ENCODE measurements at places on chromosomes 3 and 15.

- DNase-seq, result peak; percentile 57
These were observed 171.9 kb downstream of the FMN1 start for GRCh38 chr15:33022629-33023028.

DNA sequence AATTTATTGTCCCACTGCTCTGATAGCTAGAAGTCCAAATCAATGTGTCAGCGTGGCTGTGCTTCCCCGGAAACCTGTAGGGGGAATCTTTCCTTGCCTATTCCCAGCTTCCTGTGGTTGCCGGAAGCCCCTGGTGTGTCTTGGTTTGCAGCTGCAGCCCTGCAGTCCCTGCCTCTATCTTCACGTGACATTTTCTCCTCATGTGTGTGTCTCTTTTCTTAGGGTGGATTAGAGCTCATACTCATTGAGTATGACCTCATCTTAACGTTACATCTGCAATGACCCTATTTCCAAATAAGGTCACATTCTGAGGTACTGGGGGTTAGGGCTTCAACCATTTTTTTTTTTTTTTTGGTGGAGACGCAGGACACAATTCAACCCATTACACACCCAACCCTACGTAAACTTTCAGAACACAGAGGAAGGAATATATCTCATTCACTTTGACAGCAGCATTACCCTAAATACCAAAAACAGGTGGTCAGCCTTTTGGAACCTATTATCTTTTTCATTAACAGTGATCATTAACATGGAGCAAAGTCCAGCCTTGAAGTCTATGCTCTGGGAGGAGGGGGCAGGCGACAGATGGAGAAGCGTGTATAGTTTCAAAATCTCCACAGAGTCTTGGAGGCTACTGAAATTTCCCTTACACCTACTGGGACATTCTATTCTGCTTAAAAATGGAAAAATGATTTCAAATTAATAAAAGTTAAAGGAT is 88.6 kb downstream of the RYK start:
- peak; percentile 16 for DNase-seq

- DNase-seq, result no peak
These were observed 2.2 kb upstream of the CD276 start for GRCh38 chr15:73681856-73682599.

DNA sequence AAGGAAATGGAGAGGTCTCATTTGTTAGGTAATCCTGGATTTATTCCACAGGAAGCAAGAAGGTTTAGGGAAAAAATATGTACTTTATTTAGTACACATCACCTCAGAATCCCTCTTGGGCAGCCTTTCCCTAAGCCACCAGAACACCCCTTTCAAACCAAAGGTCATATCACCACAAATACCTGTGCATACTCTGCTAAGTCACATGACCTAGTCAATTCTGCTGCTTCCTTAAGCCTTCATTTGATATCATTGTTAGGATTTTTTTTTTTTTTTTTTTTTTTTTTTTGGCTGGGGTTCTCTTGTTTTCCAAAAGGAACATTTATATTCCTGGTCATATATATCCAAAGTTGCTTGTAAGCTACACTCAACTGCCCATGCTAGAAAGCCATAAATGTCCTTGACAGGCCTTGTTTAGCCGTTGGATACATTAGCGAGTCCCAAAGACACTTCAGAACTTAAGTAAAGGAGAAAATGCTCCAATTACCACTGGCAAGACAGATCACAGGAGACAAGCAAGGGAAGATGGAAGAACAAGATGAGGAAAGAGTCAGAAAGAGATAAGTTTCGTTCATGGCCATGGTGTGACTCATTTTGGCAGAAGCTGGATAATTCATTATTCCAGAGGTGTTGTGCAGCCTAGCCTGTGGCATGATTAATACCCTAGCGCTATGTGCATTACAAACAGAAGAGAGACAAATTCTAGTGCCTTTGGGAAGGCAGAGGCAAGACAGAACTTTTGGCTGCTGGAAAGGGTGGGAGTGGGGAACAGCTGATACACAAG is 155.6 kb upstream of the SLC2A2 start:
- peak; percentile 74 for DNase-seq

- no peak for DNase-seq
These were observed 45.7 kb upstream of the LCTL start for GRCh38 chr15:66611257-66612053.

GRCh38 chr15:57730876-57731275 is 24.4 kb downstream of the POLR2M start:
- no peak for DNase-seq

DNA sequence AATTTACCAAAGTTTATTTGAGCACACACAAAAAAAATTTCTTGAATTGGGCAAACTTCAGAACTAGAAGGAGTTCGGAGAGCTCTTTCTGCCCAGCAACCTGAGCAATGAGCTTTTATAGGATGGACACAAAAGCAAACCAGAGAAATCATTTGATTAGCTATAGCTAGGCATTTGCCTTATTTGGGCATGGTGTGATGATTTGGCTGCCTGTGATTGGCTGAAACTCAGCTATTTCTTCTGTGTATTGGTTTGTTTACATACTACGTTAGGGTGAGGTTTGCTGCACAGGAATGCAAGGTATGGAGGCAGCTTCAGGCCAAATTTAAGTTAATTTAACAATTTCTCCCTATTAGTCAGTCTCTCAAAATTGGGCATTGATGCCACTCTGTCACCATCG is 65.1 kb downstream of the NEK11 start:
- peak; percentile 31 for DNase-seq

DNA sequence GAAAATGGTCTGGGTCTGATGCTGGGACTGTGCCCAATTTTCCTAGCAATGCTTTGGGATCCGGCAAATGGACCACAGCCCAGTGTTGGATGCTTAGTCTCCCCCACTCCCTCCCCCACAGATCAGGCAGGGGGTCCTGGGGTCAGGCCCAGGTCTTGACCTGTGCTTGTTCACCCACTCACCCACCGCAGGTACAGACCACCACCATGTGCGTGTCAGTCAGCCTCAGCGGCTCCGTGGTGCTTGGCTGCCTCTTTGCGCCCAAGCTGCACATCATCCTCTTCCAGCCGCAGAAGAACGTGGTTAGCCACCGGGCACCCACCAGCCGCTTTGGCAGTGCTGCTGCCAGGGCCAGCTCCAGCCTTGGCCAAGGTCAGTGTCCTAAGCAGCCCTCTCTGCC is 10.6 kb downstream of the GRM2 start:
- DNase-seq, result no peak

DNA sequence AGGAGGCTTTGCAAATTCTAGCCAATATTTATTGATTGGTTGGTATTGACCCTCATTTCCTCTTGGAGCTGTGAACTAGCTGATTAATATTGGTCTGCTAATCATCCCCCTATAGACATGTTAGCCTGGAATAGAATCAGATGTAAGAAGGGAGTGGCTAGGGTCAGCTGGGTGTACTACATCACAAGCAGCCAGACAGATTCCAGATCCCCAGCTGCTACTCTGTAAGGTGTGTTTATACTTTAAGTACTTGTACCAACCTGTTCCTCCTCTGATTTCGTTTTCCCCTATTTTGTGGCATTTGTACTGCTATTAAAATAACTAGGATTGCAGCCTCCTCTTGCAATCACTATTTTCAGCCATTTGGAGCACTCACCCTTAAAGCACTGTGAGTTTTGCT is 49.9 kb downstream of the PARP15 start:
- no peak for DNase-seq

DNA sequence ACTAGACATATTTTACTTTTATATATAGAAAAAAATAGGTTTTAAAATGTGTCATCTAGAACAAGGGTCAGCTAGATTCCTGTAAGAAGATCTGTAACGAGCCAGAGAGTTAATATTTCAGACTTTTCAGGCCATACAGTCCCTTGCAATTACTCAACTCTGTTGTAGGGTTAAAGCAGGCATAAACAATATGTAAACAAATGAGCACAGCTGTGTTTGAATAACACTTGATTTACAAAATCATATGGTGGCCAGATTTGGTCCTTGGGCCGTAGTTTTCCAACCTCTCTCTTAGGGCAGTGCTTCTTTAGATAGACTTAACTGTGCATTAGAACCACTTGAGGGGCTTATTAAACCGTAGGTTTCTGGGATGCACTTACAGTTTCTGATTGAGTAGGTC is 19.6 kb downstream of the LRRC57 start:
- no peak for DNase-seq

- no peak for DNase-seq
These were observed 64.6 kb downstream of the ARNT2 start for GRCh38 chr15:80468796-80469195.

GRCh38 chr3:187025656-187026316 is 95.5 kb downstream of the ST6GAL1 start:
- DNase-seq, result no peak

DNA sequence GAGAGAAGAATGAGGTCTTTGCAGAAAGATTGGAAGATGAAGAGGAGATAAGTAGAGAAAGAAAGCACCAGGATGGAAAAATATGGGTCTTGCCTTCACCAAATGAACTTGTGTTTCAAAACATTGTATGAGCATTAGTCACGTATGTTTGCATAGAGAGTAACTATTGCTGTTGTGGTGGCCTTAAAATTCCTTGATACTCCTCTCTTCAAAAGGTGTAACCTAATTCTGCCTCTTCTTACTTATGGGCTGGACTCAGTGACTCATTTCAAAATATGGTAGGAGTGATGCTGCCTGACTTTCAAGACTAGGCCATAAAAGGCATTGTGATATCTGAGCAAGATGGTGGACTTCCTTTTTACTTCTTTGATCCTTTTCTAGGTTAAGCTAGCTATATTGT is 228.7 kb upstream of the ZNF385D start:
- DNase-seq, result peak; percentile 65

- no peak for DNase-seq
These were observed 22.8 kb upstream of the ARHGEF26 start for GRCh38 chr3:154098376-154098775.

DNA sequence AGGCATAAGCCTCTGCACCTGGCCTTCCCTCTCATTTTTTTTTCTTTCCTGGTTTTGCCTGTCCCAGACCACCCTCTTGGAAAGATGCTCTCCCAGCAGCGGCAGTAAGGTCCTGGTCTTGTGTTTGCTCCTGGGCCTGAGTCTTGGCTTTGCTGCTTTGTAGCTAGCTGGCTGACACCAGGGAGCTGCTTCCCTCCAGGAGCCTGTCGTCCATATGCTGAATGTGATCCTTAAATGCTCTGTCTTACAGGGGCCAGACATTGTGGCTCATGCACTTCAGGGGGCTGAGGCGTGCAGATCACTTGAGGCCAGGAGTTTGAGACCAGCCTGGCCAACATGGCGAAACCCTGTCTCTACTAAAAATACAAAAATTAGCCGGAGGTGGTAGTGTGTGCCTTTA is 17.2 kb downstream of the FLNB start:
- DNase-seq, result no peak

GRCh38 chr15:37485056-37485455 is 384.7 kb upstream of the MEIS2 start:
- no peak for DNase-seq

DNA sequence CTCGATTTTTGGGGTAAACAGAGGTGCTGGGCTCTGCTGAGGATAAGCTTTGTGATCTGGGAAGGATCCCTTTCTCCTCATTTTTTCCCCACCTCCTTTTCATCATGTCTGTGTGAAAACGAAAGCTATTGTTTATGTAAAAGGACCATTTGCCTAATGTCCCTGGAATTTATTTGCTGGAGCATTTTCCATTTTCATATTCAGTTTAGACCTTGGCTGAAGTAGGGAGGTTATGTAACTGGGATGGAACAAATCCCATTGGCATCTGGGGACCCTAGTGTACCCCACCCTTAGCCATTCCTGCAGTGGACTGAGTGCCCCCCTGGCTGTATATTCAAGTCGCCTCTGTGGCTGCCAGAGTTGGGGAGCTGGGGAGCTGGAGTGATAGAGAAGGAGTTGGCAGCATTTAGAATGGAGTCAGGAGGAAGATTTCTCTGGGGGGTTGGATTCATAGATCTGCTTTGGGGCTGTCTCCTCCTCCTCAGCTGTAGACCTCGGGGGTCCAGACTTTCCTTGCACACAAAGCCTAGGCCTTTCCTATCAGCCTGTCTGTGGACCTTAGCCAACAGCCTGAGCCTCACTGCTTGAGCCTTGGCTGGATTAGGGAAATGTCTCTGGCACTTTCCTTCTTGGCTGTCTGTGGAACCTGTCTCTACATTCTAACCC is 270.4 kb upstream of the CTDSPL start:
- no peak for DNase-seq

DNA sequence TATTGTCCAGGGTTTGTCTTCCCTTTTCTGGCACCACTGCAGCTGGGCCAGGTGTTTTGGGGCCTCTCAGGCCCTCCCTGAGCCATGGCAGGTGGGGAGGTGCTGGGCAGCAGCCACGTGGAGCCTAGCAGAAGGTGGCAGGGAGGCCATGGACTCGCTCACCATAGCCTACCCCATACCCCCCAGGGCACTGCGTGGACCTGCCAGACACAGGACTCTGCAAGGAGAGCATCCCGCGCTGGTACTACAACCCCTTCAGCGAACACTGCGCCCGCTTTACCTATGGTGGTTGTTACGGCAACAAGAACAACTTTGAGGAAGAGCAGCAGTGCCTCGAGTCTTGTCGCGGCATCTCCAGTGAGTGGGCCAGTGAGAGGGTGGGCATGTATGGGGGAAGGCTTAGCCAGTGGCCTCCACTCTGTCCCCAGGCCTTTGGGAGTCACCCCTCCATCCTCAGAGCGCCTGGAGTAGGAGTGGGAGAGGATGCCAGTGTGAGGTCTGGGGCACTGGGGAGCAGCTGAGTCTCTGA is 11.9 kb downstream of the SPINT1 start:
- DNase-seq, result no peak

GRCh38 chr15:58380280-58380945 is 51.4 kb upstream of the LIPC start:
- no peak for DNase-seq

DNA sequence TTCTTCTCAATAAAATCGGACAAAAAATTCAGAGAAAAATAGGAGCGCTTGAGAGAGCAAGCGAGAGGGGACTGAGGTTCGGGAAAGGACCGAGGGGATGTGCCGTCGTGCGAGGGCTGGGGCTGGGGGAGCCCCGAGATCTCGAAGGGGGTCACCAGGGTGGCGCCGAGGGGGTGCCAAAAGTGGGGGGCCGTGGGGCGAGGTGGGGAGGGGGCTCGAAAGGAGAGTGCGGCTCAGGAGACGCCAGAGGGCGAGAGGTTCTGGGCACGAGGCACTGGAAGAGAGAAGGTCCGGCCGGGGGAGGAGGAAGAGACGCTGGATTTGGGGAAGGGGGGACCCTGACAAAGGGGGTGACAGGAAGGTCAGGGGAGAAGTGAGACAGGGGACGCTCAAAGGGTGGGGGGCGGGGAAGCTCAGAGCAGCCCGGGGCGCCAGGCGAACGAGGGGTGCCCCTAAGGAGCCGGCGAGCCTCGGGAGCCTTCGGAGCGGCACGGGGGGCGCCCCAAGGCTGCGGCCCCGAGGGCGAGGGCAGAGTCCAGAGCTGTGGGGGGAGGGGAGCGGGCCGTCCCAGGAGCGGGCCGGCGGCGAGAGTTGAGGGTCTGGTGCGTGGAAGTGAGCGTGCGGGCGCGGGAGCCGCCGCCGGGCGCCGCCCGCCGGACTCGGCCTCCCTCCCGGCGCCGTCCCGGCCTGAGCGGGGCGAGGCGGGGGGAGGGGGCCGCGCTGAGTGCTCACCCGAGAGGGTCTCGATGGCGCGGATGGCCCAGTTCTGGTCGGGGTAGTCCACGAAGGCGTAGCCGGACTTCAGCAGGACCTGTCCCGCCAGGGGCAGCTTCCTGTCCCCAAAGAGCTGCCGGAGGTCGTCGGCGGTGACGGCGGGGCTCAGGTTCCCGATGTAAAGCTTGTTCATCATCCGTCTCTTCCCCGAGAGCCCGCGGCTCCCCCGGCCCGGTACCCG is 514 bp downstream of the IGF2BP2 start:
- DNase-seq, result peak; percentile 22

- no peak for DNase-seq
These were observed 449.1 kb downstream of the MFSD1 start for GRCh38 chr3:159250961-159251360.

Measured in fibroblast of skin of abdomen (primary cell).